Kidney epithelial cell (primary cell): ENCODE measurements at places on chromosomes 1 and 21. TPM values are rescaled to one million over a fixed set of nuclear protein-coding genes. Genes with fewer than 3 reads are reported as not detected.

GRCh38 chr1:9080705-9081291 lies 11.4 kb upstream of the SLC2A5 start:
- DNase-seq, result no peak

GRCh38 chr1:16072616-16073484 lies 601 bp downstream of the FAM131C start:
- DNase-seq, result no peak

DNA sequence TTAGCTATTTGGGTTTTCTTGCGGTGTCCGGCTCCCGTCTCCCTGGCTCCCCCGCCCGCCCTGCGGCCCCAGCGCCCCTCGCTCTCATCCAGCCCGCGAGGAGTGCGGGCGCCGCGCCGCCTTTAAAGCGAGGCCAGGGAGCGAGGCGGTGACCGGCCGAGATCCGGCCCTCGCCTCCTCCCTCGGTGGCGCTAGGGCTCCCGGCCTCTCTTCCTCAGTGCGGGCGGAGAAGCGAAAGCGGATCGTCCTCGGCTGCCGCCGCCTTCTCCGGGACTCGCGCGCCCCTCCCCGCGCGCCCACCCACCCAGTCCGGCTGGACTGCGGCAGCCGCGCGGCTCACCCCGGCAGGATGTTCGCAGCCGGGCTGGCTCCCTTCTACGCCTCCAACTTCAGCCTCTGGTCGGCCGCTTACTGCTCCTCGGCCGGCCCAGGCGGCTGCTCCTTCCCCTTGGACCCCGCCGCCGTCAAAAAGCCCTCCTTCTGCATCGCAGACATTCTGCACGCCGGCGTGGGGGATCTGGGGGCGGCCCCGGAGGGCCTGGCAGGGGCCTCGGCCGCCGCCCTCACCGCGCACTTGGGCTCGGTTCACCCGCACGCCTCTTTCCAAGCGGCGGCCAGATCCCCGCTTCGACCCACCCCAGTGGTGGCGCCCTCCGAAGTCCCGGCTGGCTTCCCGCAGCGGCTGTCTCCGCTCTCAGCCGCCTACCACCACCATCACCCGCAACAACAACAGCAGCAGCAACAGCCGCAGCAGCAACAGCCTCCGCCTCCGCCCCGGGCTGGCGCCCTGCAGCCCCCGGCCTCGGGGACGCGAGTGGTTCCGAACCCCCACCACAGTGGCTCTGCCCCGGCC lies 492 bp downstream of the HLX start:
- no peak for DNase-seq

GBP4 gene
- total RNA-seq, result 0.50 and 1.2 TPM in 2 replicates

PROK1 gene
- not detected in 2 replicates for total RNA-seq

- DNase-seq, result no peak
Measured at GRCh38 chr21:39386194-39386593, 37.3 kb upstream of the HMGN1 start.

DNA sequence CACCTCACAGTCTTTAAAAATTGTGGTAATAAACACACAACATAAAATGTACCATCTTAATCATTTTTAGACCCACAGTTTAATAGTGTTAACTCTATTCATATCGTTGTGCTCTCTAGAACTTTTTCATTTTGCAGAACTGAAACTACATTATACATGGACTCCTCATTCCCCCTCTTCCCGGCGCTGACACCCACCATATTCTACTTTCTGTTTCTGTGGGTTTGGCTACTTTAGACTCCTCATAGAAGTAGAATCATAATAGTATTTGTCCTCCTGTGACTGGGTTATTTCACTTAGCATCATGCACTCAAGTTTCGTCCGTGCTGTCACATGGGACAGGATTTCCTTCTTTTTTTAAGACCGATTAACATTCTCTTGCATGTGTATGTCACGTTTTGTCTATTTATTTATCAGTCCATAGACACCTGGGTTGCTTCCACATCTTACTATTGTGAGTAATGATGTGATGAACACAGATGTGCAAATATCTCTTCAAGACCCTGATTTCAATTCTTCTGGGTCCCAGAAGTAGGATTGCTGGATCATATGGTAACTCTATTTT lies 62.9 kb upstream of the TMPRSS2 start:
- no peak for DNase-seq

DNA sequence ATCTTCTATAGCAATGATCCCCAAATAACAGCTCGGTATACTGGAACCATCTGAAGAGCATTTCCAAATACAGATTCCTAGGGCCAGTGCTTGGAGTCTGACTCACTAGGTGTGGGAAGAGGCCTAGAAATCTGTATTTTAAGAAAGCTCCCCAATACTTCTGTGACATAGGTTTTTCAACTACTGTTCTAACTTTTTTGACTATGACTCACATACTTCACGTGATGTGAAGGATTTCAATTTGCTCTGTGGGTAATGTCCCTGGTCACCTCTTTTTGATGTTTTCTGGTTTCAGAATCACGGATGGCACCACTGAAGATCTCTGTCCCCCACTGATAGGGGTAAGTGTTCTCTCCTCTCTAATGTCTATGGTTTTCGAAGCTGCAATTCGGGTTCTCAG lies 11.0 kb downstream of the ORC1 start:
- DNase-seq, result no peak

DNA sequence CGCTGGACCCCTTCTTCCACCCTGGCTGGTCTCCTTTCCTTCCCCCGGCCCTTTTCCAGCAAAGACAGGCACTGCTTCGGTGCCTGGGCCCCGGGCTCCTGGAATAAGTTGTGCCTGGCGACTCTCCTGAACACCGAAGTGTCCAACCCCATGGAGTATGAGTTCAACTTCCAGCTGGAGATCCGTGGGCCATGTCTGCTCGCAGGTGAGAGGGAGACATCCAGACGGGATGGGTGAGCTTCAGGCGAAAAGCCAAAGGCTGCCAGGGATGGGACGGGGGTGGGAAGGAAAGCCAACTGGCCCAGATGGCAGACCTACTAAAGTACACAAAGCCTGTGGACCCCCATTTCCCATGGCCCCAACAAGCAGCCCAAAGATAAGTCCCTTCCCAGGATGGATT lies 26.8 kb downstream of the VWA5B1 start:
- DNase-seq, result no peak

DNA sequence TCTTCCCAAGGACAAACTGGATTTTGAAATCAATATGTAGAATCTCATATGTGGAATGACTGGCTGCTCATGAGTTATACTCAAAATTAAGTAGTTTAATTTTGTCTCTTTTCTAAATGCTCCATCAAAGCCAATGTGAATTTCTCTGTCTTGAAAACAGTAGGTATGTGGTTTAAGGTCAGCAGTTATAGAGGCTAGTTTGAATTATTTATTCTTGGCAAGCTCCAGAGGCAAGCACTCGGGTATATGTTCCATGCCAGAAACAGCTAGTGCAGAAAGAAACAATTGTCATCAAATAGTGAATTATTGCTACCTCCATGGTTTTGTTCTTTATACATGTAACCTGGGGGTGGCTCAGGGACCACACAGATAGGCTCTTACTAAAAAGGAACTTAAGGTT lies 63.5 kb downstream of the LRIG2 start:
- DNase-seq, result no peak

GRCh38 chr21:42121794-42122193 lies 50.7 kb downstream of the UMODL1 start:
- DNase-seq, result no peak

- no peak for DNase-seq
Measured at GRCh38 chr1:56970280-56970679, 4.5 kb upstream of the C8B start.

HLX gene
- total RNA-seq, result 0.68 and 3.2 TPM in 2 replicates

LORICRIN gene
- total RNA-seq, result not detected in 2 replicates

- no peak for DNase-seq
Measured at GRCh38 chr1:32345289-32345827, 9.3 kb upstream of the MARCKSL1 start.

DNA sequence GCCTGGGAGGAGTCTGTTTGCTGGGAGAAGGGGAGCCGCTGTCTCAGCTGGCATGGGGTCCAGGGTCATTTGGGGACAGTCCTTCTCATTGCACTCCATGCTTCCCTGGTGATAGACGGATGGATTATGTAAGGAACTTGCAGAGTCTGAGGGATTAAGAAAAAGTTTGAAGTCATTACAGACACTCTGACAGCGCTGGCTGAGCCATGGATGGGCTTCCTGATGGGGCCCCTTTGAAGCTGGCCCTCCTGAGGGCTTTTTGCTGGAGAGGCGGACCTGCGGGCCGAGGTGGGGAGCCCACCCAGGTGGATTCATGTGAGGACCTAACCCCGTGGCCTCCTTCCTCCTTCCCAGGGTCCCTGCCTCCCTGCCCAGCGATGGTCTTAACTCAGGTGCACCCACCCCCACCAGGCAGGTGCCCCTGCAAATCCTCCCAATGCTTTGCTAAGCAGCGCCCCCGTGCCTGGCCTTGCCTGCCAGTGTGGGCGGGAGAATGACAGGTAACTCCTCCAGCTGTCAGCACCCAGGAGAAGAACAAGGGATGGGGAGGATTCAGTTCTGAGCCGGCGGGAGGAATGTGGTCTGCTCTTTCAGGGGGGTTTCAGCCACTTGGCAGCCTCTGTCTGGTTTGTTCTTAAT lies 24.2 kb upstream of the C1orf174 start:
- no peak for DNase-seq

DNA sequence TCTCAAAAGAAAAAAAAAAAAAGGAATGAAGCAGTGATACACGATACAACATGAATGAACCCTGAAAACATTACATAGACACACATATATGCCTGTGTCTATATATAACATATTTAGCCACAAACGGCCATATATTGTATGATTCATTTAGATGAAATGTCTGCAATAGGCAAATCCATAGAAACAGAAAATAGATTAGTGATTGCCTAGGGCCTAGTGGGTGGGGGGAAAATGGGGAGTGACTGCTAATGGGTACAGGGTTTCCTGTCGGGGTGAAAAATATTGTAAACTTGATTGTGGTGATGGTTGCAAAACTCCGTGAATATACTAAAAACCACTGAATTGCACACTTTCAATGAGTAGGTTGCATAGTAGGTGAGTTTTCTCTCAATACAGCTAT lies 6.0 kb upstream of the H6PD start:
- DNase-seq, result no peak

SIPA1L2 gene
- total RNA-seq, result 13.7 and 16.4 TPM in 2 replicates

DNA sequence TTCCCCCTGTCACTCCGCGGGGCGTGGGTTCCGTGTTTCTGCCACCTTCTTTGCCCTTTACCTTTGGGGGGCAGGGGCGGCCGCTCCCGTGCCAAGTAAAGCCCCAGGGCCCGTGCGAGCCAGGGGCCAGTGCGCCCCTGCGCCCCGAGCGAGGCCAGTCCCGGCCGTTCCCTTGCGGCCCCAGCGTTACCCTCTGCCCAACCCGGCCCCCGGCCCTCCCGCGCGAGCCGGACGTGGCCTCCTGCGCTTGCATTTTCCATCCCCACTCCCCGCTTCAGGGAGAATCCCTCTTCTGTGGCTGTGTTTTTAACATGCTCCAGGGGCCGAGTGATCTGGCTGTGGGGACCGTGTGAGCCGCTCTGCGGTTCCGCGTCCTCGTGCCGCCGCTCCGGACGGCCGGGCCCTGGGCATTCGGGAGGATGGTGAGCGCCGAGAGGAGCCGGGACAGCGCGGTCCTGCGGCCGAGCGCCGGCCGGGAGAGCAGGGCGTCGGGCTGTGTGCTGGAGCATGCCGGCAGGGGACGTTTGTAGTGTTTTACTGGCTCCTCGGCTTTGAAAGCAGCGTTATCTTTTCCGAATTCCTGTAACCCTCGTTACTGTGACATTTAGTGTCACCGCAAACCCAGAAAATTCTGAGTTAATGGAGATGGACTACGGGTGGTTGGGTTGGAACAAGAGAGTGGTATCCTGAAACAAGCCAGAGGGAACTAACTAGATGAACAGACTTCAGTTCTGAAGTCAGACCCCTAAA lies 1.0 kb downstream of the GALNT2 start:
- no peak for DNase-seq

CEP170 gene
- 82.0 and 82.2 TPM in 2 replicates for total RNA-seq

- no peak for DNase-seq
Measured at GRCh38 chr1:167854184-167854583, 59.8 kb downstream of the ADCY10 start.

GRCh38 chr1:1072849-1073742 lies 1.0 kb downstream of the RNF223 start:
- DNase-seq, result no peak

GRCh38 chr1:150022357-150022756 lies 11.8 kb upstream of the OTUD7B start:
- DNase-seq, result no peak

RGS13 gene
- total RNA-seq, result not detected in 2 replicates
